ENCODE measurements at places on chromosomes 6 and 20.

GRCh38 chr6:149608381-149608982 is 40.0 kb downstream of the KATNA1 start:
- no peak for DNase-seq

DNA sequence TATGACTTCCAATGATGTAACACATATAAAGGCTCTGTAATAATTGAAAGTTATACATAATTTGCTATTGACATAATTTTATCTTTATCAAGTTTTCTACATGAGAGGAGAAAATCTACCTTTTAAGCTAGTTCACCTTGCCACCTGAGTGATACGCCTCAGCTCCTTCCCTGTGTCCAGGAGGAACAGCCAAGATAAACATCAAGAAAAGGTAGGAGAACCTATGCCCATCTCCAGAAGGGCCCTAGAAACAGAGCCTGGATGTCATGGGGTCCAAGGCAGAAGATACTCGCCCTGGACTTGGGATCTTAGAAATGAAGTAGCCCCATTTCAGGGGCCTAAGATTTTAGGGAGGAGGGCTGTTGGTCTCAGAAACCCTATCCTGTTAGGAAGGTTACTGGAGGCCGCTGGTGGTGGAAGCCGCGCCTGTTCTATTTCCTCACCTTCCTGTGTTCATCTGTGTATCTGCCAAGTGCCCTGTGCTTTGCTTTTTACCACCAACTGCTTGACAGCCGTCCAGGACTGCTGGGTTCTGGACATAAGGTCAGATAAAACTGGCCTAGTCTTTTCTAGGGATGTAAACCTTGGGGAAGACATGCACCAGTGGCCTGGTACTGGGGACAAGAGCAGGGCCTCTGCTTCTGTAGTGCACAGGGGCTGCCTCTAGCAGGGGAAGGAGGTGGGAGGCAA is 178.5 kb downstream of the ARID1B start:
- DNase-seq: peak; percentile 78

DNA sequence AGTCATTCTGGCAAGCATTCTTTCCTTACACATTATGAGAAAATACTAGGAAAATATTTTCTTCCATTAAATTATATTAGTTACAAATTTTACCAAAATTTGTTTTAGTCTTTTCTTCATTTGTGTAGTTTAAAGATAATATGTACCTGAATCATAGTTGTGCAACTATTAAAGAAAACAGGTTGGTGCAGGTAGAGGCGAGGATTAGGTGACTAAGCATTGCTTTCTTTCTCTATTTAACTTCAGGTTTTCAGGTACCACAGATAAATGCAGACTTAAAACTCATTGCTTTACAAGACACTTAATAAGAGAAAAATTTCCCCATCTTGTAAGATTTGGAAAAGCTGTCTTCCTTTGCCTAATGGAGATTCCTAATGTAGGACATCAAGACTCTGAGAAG is 1175.5 kb upstream of the ADGRB3 start:
- no peak for DNase-seq

GRCh38 chr20:63091901-63092659 is 85.3 kb upstream of the BHLHE23 start:
- DNase-seq: no peak

GRCh38 chr6:139386404-139386803 is 12.0 kb upstream of the CITED2 start:
- no peak for DNase-seq

GRCh38 chr6:157620944-157621343 is 202.1 kb upstream of the SNX9 start:
- DNase-seq: no peak

DNA sequence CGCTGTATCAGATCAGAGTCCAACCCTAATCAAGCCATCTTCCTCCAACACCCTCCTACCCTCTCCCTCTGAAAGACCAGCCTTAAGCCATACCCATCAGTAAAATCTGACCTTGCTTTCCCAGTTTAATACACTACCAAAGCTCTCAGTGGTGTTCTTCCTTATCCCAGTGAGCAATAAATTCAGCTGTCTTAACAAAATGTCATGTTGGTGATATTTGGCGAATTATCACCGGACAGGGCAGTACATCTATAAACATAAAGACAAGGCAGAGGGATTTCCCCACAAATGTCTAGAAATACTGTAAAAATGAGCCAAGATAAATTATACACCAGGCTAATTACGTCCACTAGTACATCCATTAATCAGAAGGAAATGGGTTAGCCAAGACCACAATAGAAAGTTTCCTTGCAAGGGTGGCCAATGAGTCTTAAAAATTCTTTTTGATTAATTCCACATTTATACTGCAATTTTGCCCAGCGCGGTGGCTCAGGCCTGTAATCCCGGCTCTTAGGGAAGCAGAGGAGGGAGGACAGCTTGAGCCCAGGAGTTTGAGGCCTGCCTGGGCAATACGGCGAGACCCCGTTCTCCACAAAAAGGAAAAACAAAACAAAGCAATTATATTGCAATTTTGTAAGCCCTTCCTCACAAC is 905 bp downstream of the RARS2 start:
- DNase-seq: peak; percentile 54

- no peak for DNase-seq
These were observed 201.6 kb downstream of the ISM1 start for GRCh38 chr20:13422637-13423036.

DNA sequence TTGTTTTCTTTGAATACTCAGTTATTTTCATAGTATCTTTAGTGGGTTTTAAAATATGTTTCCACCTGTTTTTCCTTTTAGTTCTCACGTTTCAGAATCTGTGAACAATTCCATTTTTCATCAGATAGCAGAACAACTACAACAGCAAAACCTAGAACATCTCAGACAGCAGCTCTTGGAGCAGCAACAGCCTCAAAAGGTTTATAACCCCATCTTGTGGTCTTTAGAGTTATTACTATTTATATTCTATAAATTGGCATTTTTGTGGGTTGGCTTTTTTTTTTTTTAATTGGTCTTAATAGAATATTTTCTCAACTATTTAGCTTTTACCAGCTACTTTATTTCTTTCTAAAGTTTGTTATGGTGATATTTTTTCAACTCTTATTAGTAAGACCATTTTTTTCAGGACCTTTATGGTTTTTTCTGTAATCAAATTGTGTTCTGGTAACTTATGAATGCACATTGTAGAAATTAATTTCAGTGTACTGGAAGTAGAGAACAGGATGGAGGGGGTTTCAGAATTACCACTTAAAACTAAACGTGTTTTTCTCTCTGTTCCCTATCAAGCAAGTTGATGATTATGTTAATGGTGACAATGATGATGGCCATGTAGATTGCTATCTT is 72.2 kb downstream of the SCAF8 start:
- peak; percentile 60 for DNase-seq

DNA sequence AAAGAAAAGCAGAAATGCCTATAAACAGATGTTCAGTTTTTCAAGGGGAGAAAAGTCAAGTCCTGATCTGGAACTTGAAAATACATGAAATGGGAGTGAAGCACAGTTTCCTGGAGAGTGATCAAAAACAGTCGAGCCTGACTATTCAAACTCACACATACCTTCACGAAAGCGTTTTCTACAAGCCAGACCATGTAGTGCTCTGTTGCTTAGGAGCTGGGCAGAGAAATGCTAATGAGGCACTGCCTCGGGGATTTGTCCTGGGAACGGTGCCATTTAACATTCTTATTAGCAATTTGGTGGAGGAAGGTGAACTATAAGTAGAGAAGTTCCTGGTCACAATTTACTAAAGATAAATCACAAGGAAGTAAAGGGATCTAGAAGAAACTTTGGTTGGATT is 5.9 kb downstream of the NHSL1 start:
- peak; percentile 71 for DNase-seq

DNA sequence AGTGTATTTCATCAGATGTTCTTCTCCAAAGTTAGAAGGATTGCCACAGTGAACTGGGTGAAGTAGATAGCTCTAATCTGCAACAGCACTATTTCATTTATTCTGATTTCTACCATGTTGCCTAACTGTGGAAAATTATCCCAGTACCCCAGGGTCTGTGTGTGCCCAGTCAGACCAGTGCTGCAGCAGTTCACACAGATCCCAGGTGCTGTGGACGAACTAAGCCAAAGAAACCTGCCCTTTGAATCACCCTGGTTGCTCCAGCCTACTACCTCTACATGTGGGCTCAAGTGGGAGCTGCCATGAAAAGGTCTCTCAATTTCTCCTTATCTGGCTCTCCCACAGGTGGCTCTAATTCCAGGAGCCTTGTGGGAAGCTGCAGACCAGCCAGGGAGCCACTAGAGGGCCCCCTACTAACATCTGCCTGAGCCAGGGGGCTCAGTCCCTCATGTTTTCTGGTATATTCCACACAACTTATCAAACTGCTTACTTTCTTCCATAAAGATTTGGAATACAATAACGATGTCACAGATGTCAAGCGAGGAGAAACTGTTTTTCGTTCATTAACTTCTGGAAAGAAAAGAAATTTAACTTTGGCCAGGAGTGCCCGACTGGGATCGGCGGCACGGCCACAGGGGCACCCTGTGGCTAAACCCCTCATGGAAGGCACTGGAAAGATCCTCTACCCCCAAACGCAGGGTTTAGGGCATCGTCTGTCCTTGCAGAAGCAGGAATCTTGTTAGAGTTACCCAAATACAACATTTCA is 31.6 kb upstream of the LY86 start:
- no peak for DNase-seq

DNA sequence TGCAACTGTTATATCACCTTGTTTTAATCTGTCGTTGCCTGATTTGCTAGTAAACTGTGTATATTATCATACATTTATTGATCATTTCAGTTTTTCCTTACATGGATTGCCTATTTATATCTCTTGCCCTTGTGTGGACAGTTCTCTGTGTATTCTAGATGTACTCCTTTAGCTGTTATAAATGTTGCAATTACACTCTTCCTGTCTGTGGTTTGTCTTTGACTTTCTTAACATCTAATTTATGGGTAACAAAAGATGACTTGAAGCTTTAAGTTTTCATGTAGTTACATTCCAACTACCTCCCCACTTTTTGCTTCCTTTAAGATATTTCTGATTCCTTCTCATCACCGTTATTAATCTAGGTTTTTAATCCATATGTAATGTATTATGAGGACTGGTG is 22.6 kb downstream of the PLCB1 start:
- no peak for DNase-seq

DNA sequence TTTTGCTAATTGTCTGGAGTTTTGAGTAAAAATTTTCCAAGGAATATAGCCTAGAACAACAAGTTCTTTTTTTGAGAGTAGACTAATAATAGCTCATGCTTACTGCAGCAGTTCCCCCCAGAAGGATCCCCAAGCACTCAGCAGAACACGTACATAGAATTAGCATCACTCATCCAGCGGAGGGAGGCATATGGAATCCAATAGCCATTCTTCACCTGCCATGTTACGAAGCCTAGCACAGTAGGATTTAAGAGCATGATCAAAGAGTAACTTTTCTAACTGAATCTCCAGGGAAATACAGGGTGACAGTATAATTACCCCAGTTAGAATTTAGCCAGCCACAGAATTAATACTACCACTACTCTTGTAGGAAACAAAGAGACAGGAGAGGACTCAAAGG is 511.7 kb upstream of the NOX3 start:
- DNase-seq: no peak

- DNase-seq: no peak
These were observed 316.2 kb downstream of the KIF16B start for GRCh38 chr20:16257021-16257420.

DNA sequence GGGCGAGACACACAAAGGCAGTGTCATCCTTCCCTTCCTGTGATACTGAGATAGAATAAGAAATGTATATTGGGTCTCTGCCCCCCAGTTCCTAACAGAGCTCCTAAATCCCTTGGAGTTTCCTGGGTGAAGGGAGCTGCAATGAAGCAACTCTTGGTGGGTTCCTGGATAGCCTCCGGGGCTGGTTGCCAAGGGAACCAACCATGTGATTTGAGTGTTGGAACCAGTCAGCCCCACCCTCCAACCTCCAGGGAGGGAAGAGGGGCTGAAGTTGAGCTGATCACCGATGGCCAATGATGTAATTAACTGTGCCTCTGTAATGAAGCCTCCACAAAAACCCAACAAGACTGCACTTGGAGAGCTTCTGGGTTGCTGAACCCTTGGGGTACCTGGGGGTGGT is 116.6 kb downstream of the SLC22A3 start:
- no peak for DNase-seq

DNA sequence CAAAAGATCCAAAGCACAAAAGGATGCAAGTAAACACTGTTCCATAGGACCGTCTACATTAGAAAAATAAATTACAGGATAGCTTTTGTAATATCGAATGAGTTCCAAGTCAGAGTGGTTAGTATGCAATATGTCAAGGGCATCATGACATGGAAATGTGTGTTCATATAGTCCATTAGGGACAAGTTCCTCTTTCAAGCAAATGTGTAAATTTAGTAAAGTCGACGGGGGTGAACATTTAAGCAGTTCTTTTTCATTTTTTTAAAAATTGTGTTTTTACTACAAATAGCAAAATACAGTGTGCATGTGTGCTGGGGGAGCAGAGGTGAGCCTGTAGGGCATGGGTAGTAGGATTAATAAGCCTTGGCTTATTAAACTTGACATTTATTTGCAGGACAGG is 359.0 kb downstream of the ESR1 start:
- DNase-seq: no peak

- no peak for DNase-seq
These were observed 705.4 kb downstream of the PTPRT start for GRCh38 chr20:42484335-42484734.

- no peak for DNase-seq
These were observed 182.8 kb downstream of the SMOC2 start for GRCh38 chr6:168623736-168624135.

DNA sequence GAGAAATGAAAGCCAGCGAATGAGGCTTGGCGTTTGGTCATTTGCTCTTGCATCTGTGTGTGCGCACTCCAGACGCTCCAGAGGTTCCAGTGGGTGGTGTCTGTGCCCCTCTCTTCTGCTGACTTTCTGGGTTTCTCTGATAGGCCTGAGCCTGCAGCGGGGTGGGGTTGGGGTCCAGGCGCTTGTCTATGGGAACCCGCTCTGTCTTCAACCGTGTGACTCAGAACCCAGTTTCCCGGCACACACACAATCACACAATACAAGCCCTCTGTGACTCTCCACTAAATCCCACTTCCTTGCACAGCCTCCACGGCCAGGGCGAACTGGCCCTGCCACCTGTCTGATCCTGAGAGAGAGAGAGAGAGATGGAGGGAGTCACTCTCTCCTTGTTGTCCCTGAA is 24.6 kb downstream of the RBM38 start:
- DNase-seq: no peak

DNA sequence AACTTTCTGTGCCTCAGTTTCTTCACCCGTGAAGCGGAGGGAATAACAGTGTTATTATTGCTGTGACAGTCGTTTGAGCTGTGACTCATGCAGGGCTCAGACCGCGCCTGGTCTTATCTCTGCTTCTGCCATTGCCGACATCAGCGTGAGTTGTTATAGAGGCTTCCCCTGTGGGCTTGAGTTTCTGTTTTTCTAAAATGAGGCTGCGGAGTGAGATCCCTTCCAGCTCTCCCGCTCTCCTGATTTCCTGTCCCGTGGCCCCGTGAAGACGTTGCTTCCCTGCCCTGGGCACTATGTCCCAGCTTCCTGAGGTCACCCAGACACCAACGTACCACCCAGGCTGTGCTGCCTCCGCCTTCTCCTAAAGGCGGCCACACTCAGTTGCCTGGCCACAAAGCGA is 278.5 kb downstream of the BMP7 start:
- no peak for DNase-seq

All from fibroblast of gingiva (primary cell).